ENCODE measurements at places on chromosomes 16 and 17.

DNA sequence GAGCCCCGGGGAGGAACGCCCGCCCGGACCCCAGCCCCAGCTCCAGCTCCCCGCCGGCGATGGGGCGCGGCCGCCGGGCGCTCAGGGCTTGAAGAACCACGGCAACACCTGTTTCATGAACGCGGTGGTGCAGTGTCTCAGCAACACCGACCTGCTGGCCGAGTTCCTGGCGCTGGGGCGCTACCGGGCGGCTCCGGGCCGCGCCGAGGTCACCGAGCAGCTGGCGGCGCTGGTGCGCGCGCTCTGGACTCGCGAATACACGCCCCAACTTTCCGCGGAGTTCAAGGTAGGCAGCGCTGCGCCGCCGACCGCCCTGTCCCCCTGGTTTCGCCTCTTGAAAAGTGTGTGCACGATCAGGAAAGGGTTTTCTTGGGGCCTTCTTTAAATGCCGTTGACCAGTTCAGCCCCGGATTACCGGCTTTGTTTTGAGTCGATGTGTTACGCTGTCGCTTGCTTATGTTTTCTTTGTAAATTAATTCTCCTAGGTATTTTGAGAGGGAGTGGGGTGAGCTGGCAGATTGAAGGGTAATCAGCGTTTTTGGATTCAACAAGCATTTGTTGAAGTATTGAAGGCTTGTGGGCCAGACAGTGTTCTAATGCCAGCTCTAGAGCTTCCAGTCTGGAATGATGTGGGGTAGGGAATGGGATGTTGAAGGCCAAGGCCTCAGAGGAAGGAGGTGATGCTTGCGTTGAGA lies 681 bp downstream of the USP43 start:
- DNase-seq, result peak; percentile 26

DNA sequence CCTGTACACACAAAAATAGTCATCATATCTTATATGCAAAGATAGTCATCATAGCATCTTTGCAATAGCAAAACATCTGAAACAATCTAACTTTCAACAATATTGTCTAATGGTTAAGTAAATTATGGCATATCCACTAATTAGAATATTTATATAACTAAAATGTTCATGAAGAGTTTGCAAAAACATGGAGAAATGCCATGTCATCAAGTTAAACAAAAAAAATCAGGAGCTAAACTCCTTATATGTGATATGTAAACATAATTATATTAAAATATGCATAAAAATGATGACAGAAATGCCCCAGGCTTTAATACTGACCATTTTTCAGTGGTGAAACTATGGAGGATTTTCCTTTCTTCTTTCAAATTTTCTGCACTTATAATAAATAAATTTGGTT lies 22.3 kb upstream of the XYLT1 start:
- DNase-seq, result no peak

- no peak for DNase-seq
Measured at GRCh38 chr16:22323173-22323958, 26.2 kb downstream of the POLR3E start.

GRCh38 chr16:80725566-80726162 lies 78.7 kb downstream of the CDYL2 start:
- DNase-seq, result no peak

DNA sequence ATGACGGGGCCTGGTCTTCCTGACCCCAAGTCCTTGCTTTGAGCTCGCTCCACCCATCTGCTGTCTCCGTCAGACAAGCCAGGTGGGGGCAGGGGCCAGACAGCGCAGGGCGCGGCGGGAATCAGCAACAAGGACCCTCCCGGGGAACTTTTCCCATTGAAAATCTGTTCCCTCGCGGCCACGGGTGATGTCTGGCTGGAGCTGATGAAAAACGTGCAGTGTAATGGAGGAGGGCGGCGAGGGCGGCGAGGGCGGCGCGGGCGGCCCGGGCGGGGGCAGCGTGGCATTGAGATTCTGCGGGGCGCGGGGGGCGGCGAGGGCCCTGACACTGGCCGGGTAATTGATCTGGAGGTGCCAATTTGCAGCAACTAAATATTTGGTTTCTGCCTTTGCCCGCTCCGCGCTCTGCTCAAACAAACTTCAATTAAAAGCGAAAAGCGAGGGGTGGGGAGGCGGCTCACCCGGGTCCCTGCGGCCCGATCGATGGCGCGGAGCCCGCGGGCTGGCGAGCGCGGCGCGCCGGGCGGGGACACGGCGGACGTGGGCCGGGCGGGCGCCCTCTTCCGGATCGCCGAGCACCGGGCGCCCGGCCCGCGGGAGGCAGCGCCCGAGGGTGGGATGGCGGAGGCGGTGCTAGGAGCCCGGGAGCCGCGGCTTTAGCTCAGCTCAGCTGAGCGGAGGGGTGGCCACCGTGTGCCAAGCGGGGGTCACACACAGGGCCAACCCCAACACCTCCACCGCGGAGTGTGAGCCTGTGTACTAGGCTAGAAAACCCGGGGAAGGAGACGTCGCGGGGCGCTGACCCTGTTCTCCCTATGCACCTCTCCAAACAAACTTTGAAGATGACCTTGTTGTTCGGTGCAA lies 32.4 kb downstream of the DCAKD start:
- peak; percentile 58 for DNase-seq

- no peak for DNase-seq
Measured at GRCh38 chr17:78239489-78239931, 8.1 kb downstream of the TMEM235 start.

DNA sequence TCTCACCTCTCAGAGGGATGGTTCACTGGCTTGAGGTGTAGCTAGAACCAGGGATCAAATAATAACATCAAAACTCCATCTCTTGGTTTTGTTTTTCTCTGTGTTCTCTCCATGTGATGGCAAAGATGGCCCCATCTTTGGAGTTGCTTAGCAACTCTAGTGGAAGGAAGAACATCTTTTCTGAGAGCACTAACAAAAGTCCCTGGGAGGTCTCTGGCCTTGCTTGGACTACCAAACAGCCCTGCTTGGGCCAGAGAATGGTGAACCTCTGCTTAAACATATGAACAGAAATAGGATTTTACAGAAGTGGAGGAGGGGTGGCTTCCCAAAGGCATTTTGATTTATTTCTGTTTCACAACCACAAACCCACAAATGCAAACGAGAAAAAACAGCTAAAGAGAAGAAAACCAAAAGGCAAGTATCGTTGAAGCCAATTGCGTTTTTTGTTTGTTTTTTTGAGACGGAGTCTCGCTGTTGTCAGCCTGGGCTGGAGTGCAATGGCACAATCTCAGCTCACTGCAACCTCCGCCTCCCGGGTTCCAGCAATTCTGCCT lies 13.2 kb downstream of the GABARAPL2 start:
- DNase-seq, result no peak

- no peak for DNase-seq
Measured at GRCh38 chr17:75806822-75807500, 22.4 kb downstream of the UNK start.

- DNase-seq, result no peak
Measured at GRCh38 chr17:37162800-37163199, 213.0 kb upstream of the C17orf78 start.

DNA sequence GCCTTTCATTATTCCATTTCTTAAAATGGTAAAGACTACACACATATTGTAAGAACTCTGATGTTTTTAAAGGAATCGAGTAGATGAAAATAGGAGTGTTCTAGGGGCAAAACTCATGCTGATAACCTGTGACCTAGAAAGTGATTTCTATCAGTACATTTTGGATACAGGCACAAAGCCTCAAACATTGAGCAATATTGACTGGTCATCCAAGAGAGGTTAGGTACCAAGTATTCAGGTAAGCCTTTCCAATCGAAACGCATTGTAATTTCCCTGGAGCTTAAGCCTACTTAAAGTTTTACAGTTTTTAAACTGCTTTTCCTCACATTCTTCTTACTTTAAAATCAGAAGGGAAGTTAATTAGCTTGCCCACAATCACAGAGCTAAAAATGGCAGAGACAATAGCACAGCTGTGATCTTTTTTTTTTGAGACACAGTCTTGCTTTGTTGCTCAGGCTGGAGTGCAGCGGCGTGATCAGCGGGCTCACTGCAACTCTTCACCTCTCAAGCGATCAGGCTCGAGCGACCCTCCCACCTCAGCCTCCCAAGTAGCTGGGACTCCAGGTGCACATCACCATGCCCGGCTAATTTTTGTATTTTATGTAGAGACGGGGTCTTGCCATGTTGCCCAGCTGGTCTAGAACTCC lies 3.3 kb downstream of the GOT2 start:
- no peak for DNase-seq
